ENCODE measurements at places on chromosomes 3 and 15. TPM values are rescaled to one million over a fixed set of nuclear protein-coding genes. Genes with fewer than 3 reads are reported as not detected.

The ADAMTSL3 gene
- total RNA-seq = 9.8 TPM

The ERICH6 gene
- 0.19 TPM for total RNA-seq

The FES gene
- 16.2 TPM for total RNA-seq

The FOXB1 gene
- not detected for total RNA-seq

The TMEM108 gene
- total RNA-seq = 1.3 TPM

GRCh38 chr15:86155551-86155950, 75.9 kb downstream of the AGBL1 start:
- DNase-seq = no peak

DNA sequence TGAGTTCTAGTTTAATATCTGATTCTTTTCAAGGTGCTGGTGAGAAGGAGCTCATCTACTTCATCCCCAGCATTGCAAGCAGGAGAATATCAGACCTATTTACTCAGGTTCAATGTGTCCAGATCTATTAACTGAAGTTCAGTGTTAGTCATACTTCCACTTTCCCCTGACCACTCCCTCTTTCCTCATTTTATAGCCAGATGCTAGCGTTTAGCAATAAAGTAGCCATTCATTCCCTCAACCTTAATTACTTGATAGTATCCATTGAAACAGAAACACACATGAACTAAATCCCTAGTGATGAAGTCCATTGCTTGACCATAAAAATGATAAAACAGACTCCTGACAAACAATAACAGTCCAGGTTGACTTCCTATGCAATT, 60.0 kb downstream of the RPL22L1 start:
- DNase-seq = no peak

DNA sequence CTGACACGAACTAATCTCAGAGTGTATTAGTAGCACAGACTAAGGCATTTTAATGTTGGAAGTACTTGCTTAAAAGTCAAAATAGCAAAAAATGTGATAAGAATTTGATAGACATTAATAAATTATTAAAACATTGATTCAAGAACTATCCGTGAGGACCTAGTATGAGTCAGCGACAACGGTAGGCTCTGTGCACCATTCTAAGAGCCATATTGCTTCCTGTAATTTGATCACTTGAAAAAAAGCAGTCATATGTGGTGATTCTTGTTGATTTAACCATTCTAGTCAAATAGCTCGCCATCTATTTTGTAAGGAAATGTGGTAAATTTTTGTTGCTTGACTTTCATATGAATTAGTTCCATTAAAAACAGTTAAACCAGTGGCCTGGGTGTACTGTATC, 534.9 kb upstream of the ARRDC4 start:
- DNase-seq = no peak

DNA sequence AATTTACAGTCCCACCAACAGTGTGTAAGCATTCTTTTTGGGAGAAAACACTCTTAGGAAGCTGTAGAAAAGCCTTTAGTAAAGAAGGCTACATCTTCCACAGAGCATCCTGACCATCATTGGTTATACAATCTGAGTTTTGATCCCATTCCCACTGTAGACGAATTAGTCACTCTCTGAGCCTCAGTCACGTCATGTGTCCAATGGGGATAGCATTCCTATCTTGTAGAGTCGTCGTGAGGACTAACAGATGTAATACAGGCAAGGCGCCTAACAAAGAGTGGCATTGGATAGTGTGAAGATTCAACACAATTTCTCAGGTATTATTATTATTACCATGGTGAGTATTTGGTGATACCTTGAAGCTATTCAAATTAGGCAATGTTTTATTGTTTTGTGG, 44.0 kb upstream of the ALDH1A3 start:
- DNase-seq = no peak

GRCh38 chr15:70580958-70581357, 182.4 kb downstream of the UACA start:
- no peak for DNase-seq

- DNase-seq = no peak
Measured at GRCh38 chr15:67358812-67359211, 104.2 kb downstream of the IQCH start.

DNA sequence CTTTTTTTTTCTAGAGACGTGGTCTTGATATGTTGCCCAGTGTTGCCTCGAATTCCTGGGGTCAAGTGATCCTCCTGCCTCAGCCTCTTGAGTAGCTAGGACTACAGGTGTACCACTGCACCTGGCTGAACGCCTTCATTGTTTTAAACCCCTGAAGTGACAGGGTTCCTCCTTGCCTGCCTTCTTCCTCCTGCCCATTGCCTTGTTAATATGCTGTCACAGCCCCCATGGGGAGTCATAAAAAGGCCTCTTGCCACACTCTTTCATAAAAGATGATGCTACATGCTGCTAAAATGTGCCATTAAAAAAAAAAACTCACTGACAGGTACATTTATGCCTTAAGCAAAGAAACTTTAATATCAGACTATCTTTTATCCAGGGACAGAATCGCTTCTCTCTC, 116.8 kb upstream of the SKOR1 start:
- DNase-seq = no peak

GRCh38 chr3:170491901-170492300, 73.2 kb downstream of the CLDN11 start:
- DNase-seq = no peak

DNA sequence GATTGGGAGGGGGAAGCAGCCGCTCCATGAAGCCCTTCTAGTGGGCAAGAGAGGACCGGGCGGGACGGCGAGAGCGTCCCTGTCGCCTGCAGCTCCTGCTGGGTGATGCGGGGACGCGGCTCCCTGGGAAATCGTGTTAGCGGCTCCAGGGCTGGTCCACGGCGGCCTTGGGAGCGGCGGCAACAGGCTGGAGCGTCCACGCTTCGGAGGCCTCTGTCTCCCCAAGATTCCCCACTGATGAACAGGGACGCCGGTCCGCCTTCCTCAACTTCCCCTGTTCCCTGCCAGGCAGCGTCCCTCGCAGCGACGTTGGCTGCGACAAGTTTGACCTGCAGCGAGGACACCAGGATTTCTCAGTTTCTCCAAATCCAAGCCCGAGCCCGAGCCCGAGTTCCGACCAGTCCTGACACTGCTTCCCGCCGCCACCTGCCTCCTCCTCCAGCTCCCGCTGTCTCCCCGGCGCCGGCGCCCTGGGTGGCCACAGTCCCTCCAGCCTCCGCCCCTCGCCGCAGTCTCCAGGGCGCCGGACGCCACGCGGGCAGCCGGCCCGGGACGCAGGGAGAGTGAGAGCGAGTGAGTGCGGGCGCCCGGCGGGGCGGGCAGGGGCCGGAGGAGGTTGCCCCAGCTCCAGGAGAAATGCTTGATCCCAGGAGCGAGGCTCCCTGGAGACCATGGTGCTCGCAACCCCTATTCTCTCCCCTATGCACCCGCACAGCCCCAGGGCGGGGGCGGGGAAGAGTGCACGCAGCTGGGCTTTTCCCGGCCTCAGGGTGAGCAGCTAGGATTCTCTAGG, 78.1 kb upstream of the RNF7 start:
- peak; percentile 78 for DNase-seq

GRCh38 chr15:74396146-74396438, 28.6 kb upstream of the CYP11A1 start:
- DNase-seq = no peak

DNA sequence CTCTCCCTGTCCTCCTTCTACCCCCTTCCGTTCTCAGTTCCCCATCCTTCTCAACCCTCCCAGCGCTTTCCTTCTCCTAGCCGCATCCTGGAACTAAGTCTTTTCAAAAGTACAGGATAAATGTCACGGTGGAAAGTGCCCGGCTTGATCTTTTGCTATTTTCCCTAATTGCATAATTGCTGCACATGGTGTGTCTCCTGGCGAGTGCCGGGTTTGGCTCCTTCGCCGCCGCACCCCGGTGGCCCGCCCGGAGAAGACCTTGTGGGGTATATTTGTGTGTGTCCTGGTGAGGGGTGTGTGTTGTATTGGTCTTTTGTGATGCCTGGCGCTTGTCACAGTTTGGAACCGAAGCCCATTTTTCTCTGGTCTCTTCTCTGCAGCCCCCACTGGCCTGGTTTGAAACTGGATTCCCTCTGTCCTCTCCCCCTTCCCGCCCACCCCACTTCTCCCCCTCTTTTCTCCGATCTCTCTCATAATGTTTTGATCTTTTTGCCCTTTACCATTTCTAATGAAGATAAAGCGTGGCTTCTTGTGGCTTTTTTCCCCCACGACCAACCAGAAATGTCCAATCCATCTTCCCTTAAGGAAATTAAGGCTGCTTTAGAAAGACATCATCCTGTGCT, 692 bp downstream of the UBE2E2 start:
- DNase-seq = no peak

DNA sequence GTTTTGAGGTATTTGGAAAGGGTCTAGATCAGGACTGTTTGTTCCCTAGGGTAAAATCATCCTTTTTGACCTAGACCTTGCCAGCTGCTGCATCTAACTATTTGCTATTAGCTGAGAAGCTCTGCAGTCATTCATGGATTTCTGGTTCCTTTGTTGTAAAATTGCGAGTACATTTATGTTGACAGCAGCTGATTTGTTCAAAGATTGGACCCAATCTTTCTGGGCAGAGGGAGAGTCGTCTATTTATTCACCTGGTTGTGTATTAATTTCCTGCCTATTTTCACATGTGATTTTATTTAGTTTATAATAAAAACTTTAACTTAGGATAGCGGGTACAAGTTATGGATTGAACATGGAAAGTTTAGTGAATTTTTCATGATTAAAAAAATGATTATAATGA, 236.3 kb downstream of the CNTN4 start:
- DNase-seq = no peak

DNA sequence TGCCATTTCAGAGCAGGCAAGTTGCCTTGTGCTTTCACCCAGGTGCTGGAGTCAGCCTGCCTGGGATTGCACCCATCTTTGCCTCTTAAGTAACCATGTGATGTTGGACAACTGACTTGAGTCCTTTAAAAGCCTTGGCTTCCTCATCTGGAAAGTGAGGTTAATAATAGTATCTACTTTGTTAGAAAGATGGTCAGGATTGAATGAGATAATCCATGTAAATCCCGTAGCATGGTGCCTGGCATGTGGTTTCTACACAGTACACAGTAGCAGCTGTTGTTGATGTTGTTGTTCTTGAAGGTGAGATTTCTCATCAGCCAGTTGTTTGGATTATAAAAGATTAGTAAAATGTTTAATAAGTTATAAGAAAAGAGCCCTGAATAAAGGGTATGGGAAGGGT, 48.8 kb downstream of the PSMD6 start:
- DNase-seq = no peak

DNA sequence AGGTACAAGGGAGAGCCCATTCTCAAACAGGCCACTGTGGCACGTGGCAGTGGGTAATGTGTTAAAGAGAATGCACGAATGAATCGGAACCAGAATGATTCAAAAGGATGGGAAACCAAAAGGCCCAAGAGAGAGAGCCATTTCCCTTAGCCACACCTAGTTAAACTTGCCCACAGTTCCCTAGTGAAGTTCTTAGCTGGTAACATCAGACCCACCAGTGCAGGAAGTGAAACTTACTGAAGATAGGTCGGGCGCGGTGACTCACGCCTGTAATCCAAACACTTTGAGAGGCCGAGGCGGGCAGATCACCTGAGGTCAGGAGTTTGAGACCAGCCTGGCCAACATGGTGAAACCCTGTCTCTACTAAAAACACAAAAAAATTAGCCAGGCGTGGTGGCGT, 97.1 kb downstream of the MEX3B start:
- DNase-seq = no peak
